Caco-2 (cell line): ENCODE measurements at places on chromosomes 11 and 22.

GRCh38 chr11:131441051-131441810, 70.8 kb downstream of the NTM start:
- DNase-seq, result no peak

GRCh38 chr22:19756288-19757128, 4.1 kb upstream of the TBX1 start:
- DNase-seq, result peak; percentile 76

DNA sequence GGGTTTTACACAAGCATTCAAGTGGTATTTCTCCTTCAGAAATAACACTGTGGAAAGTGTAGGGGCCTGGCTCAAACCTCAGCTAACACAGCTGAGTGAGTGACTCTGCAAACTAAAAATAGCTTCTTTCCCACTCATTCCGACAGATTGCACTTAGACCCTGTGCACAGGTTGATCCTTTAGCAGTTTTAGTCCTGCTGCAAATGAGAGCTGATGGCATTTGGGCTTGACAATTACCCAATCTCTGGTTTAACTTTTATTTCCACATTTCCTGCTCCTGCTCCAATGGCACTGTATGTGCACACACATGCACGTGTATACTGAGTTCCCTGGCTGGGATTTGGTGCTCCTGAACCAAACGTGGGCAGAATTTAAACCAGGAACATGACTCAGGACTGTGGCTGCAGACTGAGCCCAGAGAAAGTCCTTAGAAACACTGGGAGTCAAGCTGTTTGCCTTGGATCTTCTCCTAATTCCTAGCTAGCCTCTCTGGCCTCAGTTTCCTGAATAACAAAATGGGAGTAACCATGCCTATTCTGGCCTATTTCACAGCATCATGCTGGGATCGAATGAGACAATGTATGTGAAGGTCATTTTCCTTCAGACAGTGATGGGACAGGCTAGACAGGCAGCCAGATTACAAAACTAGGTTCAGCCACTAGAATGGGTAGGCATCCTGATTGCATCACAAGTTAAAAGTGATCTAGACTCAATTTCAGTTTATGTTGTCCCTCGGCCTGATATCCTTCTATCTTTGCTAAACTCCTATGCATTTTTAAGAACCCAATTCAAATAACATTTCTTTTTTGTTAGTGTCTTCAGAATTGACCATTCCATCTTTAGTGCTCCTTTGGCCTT, 58.2 kb downstream of the SERGEF start:
- no peak for DNase-seq

DNA sequence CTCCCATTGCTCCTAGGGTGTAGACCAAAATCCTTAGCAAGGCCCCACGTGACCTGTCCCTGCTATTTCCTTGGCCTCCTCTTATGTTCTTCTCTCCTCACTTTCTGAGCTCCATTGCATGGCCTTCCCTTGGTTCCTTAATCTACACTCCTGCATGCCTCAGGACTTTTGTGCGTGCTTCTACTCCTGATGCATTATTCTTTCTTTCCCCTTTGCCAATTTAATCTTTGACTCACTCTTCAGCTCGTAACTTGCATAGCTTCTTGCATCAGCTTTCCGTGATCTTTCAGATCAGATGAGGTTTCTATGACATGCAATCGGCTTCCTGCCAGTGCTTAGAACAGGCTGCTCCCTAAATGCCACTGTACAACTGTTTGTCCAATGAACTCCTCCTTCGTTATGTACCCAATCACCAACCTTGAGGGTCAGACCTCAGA, 261.6 kb upstream of the CADM1 start:
- DNase-seq, result no peak

DNA sequence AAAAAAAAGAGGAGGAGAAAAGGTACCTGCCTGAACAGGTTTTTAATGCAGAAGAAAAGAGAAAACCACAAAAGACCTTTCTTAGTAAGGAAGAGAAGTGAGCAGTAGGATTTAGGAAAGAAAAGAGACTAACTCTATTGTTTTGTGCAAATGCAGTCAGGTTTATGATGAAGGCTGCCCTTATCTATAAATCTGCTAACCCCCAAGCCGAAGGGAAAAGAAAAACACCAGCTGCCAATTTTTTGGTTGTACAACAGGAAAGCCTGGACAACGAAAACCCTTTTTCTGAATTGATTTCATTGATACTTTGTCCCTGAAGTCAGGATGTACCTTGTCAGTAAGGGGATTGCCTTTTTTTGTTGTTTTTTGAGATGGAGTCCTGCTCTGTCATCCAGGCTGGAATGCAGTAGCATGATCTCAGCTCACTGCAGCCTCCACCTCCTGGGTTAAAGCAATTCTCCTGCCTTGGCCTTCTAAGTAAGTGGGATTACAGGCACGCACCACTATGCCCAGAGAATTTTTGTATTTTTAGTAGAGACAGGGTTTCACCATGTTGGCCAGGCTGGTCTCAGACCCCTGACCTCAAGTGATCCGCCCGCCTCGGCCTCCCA, 21.2 kb downstream of the POLD4 start:
- no peak for DNase-seq

- no peak for DNase-seq
These were observed 6.2 kb upstream of the LINC01488 start for GRCh38 chr11:69475141-69475865.

DNA sequence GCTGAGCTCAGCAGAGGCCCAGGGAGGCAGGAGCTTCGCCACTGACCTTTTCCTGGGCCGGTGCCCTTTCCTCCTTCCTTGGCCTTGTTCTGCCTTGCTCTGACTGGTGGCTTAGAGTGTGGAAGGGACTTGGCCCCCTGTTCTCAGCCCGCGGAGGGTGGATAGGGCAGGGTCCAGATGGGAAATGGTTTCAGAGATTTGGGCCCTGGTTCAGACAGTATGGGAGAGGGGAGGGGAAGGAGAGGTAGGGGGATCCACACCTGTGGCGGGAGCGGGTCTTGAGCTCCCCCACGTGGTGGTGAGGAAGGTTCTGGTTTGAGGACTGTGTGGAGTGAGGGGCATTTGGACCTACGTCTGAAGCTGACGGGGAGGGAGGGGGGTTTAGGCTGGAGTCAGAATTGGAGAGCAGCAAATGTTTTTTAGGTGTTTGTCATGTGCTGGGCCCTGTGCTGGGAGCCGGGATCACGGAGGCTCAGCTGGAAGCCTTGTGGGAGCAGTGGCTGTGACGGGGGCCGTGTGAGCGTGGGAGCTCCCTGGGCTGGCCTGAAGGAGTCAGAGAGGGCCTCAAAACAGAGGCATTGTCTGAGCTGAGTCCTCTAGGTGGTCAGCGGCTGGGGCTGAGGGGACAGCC, 27.2 kb downstream of the SHANK3 start:
- peak; percentile 24 for DNase-seq

DNA sequence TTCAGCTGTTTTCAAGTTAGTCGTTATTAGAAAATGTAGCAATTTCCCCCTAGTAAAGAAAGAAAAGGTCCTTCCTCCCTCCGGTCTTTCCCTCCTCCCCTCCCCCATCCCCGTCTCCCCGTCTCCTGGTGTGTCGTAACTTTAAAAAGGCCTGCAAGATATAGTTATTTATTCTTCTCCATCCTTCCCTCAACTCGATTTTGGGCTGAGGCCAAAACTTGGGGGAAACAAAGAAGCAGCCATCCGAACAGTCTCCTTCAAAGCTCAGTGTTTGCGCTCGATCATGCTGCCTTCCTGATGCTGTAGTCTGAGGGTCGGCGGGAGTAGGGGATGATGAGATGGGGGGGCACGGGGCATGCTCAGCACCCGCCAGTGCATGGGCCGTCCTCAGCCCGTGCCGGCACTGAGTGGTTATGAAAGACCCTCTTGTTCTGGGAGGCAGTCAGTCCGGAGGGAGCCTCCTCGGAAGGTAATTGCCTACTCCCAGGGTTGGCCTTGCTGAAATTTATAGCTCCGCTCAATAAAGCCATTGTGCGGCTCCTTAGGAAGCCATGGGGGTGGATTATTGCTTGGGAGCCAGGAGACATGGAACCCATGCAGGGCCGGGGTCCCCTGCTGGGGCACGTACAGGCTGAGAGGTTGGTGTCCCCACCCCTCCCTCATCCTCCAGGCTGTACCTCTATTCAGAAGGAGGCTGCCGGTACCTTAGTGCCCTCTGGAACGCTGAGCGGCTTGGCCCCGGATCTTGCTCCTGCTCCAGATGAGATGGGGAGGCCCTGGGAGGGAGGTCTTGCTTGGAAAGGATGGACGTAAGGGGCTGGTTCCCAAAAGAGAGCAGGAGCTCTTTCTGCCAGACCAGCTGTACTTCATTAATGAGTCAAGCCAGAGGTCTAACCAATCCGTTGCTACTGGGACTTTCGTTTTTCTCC, 212.7 kb upstream of the CADM1 start:
- DNase-seq, result no peak

GRCh38 chr11:117146521-117146920, 2.4 kb downstream of the PAFAH1B2 start:
- no peak for DNase-seq

DNA sequence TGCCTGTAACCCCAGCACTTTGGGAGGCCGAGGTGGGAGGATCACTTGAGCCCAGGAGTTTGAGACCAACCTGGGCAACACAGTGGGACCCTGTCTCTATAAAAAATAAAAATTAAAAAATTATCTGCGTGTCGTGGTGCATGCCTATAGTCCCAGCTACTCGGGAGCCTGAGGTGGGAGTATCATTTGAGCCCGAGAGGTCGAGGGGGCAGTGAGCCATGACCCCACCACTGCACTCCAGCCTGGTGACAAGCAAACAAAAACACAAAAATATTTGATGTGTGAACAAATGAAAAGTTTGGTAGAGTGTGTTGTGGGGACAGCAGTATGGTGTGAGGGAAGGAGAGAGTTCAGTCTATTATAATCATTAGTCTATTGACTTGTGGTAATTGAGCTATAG, 90.8 kb upstream of the PARVA start:
- DNase-seq, result no peak

DNA sequence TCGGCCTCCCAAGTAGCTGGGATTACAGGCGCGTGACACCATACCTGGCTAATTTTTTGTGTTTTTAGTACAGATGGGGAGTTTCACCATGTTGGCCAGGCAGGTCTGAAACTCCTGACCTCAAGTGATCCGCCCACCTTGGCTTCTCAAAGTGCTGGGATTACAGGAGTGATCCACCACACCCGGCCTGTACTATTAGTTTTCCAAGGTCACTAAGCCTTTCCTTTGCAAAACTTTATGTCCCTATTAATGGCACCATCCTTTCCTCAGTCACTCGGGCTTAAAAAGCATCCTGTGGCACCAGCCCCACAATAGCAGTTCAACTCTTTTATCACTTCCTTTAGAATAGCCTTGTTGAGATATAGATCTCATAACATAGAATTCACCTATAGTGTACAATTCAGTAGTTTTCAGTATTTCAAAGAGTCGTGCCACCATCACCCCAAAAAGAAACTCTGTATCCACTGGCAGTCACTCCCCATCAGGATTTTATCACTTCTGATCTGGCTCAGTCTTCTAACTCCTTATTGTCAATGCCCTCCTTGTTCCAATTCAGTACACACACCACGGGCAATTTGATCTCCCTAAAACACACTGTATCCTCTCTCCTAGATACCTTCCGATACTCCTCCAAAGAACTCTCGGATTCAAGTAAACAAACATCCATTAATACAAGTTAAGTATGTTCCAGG, 921 bp upstream of the BCL2L13 start:
- DNase-seq, result no peak

- DNase-seq, result no peak
These were observed 64.9 kb downstream of the SMIM38 start for GRCh38 chr11:69220561-69221051.

- no peak for DNase-seq
These were observed 1030.4 kb upstream of the CNTN5 start for GRCh38 chr11:97990162-97990920.

- DNase-seq, result no peak
These were observed 63.2 kb upstream of the BIRC3 start for GRCh38 chr11:102254047-102254446.

- DNase-seq, result no peak
These were observed 92.2 kb downstream of the SPATA19 start for GRCh38 chr11:133753150-133753549.

GRCh38 chr11:127670374-127671119, 670.0 kb upstream of the KIRREL3 start:
- DNase-seq, result no peak

DNA sequence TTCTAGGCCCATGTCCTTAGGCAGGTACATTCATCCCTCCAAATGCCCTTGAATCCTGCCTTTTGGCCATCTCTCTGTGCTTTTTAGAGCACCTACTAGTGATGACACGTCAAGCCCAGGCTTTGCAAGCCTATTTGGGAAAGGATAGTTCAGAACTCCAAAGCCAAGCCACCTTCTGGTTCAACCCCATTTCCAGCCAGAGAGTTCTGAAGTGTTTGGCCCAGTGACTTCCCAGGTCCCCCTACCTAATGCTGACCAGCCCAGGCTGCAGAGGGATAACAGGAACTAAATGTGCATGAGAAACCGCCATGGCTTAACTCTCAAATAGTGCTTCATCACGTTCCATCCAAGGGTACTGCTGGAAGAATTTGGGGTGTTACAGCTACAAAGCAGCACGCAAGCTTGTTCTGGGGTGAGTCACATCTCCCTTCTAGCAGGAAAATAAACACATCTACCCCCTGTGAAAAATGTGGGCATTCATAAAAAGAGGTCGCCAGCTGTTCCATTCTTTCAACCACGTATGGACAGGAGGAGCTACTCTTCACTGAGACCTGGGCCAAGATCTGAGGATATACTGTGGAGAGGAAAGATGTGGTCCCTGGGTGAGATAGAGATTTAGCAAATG, 2.0 kb upstream of the FXYD6 start:
- peak; percentile 33 for DNase-seq

GRCh38 chr22:42436404-42436803, 4.2 kb upstream of the NFAM1 start:
- no peak for DNase-seq

GRCh38 chr22:27825174-27825573, 23.6 kb upstream of the MN1 start:
- peak; percentile 16 for DNase-seq

DNA sequence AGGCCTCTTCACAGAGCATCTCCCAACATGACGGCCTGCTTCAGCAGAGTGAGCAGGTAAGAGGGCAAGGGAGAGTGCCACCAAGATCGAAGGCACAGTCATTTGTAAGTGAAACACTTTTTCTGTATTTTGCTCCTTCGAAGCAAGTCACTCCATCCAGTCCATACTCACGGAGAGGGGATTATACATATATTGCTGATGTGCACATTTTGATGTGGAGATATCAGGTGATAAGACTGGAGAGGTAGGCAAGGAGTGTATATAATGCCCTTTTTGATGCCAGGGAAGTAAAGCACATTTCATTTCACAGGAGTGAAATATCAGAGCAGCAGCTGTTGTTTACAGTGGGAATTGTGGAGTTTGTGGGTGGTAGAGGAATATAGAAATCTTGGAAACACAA, 11.2 kb downstream of the PTS start:
- DNase-seq, result no peak
